Stimulated activated naive CD8-positive, alpha-beta T cell treated with anti-CD3 and anti-CD28 coated beads, Interleukin-15, amount 100 ng/mL, for 72 hours (primary cell): ENCODE measurements at places on chromosomes 7 and 10.

DNA sequence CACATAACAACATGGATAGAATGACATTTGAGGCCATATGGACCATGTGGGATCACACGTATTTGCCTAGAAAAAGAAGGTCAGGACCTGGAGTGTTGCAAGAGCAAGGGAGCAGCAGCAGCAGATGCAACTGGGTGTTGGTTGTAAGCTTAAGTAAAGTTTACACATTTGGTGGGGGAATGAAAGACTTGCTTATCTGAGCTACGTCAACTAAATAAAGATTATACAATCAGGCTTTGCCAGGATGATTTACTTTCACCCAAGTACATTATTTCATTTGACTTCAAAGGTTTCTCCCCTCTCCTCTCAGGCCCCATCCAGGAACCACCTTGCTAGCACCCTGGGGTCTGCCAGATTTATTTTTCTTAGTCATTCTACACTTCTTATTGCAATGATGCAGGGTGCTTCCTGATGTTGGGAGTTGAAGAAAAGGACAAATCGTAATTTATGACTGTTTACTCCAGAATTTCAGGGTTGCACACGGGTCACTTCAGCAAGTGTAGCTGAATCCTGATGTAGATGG is 591.9 kb upstream of the IGFBP3 start:
- DNase-seq = no peak

- no peak for DNase-seq
Measured at GRCh38 chr10:43076311-43076875, 476 bp upstream of the RET start.

DNA sequence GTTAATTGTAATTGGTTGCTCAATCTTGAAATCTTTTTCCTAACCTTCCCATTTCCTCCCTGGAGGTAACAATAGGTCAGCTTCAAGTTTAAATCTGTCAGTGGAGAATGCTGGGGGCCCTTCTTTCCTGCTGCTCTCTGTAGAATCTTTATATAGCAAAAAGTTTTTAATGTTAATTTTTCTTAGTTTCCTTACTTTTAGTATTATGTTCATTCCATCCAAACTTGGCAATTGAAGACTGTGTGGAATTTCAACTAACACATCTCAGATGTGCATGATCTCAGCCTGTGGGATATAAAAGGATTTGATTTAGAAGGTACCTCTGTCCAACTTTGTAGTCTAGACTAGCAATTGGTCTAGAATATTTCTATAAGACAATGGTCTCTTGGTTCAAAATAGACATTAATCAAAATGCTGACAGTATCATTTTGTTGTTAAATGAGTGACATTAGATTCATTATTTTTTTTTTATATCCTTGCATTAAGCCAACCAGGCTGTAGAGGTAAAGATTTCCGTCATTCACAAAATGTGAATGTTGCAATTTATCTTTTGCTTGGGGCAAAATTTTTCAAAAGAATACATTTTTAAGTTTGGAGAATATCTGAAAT is 100.4 kb upstream of the SEMA3A start:
- no peak for DNase-seq

DNA sequence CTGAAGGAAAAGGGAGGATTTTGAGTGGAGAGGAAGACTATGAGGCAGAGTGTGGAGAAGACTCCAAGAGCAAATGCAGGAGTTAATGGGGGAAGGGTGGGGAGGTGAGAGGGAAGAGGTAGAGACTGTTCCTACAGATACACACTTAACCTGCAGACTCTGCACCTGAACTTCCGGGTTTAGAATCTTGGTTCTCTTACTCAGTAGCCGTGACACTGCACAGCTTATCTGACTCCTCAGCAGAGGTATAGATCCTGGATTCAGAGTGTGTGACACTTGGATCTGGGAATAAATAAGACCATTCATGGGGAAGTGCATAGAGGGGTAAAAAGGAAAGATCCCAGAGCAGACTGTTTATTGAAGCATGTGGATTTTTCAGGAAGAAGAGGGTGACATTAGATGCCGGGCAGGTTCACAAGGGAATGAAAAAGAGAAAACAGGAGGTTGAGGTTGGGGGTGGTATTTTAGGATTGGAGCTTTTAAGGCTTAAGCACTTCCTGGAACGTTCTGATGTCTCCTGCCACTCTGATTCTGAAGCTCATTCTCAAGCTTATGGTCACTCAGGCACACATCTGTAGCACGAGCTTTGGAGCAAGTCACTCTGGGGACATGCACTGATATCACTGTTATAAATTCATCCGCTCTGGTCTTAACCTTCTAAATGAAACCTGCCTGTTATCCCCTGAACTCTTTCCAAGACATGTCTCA is 5.7 kb upstream of the ZC3HAV1L start:
- no peak for DNase-seq

DNA sequence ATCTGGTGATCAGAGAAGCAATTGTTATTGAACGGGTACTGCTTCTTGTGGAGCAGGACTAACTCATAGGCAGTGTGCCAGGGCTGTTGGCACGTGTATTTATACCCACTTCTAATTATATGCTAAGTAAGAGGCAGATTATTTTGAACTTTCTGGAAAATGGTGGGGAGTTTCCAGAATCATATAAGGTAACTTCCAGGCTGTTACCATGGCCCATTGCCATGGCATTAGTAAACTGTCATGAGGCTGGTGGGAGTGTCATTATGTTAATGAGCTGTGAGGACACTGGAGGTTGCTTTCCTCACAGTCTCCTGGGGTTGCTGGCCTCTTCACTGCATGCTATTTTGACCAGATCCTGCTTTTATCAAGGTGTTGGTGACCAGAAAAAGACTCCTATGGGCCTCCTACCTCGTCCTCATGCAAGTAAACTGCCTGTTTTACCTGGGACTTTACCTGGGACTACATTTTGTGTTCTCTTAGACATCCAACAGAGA is 122.6 kb downstream of the KCND2 start:
- DNase-seq = no peak

GRCh38 chr10:59148701-59149100 is 27.7 kb upstream of the PHYHIPL start:
- no peak for DNase-seq

DNA sequence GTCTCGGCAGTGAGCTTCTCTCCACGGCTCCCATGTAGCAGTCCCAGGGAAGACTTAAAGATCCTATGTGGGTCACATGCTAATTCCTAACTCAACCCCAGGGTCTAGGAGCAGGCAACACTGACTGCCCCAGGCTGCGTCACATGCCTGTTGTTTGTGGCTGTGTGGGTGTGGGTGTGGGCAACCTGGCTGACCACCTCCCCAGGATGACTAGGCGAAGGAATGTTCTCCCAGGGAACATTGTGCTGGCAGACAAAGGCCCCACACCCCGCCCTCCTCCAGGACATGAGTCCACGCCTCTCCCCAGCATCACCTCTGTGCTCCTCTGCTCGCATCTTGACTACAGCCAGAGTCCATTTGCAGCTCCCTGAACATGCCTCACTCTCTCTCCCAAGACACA is 30.3 kb downstream of the SLC29A3 start:
- DNase-seq = no peak

GRCh38 chr7:133948588-133948987 is 178.6 kb upstream of the LRGUK start:
- DNase-seq = no peak
